ENCODE measurements at places on chromosomes 11 and 22.

GRCh38 chr22:43315687-43316217, 27.4 kb downstream of the SCUBE1 start:
- no peak for DNase-seq

DNA sequence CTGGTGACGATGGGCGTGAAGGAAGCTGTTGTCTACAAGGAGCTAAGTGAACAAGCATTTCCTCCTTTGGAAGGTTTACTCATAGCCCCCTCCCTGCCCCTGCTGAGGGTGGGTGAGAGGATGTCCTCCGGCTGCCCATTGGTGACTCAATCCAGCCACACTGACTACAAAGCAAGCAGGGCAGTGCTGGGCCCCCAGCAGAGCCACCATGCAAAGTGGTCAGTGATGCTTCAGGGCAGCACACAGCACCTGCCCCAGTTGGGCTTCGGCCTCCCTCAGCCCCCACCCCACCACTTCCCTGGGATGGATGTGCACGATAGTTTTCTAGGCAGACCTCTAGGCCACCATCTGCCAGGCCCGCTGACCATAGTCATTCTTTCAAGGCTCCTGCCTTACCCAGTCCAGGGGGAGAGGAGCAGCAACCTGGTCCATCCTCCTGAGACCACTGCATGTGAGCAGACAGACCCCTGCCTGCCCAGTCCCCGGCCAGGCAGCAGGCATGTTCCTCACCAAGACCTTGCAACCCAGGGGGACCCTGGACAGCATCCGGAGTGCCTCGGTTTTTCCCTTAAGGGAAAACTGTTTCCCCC, 125.1 kb downstream of the BCR start:
- DNase-seq, result no peak

GRCh38 chr11:75004215-75004614, 15.5 kb downstream of the NEU3 start:
- no peak for DNase-seq

DNA sequence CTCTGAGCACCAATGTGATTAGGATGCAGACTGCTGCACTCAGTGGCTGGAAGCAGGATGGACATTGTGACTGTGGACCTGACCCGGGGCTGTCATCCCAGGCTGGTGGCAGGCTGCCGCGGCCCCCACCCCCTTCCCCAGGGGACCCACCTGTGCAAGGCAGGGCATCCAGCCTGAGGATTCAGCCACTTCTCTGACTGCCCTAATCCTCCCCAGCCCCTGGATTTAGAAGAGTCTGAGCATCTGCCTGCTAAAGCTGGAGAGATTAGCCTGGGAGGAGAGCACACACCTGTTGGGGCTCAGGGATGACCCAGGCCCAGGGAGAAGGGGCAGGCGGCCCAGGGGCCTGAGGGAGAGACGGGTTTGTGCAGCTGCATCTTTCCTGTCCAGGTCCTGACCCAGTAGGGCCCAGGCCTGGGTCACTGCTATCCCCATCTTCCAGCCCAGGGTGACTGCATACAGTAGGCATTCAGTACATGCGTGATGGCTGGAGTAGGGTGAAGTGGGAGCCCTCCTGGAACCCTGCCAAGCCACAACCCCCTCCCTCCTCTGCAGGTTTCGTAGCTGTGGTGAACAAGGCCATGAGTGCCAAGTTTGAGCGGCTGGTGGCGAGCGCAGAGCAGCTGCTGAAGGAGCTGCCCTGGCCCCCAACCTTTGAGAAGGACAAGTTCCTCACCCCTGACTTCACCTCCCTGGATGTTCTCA, 12.1 kb downstream of the DPP3 start:
- no peak for DNase-seq

DNA sequence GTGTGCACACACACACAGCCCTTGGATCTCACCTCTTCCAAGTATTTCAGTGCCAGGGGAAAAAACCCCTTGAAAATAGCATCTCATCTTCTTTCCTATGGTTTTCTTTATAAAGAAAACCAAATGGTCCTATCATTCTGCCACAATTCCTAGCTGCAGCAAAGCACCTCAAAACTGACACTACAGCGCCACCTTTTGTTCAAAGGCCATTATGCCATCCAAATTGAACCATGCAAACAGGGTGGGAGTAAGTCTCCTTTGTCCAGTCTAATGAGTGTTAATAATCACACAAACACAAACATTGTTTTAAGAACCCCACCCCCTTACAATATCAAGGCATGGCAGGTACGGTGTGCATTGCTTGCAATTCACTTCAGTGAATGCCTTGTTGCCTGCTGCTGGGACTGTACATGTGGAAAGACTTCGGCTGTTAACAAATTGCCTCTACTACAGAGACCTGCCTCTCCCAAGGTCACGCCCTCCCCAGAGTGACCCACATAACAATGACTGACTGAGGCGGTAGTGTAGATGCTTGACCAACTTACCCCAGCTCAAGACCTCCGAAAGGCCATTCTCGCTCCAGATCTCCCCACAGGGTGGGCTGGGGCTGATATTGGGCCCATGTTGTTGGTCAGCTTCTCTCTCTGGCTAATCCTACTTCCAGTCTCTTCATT, 31.7 kb downstream of the FAM181B start:
- DNase-seq, result no peak

GRCh38 chr11:64789331-64790204, 11.2 kb upstream of the SF1 start:
- no peak for DNase-seq

DNA sequence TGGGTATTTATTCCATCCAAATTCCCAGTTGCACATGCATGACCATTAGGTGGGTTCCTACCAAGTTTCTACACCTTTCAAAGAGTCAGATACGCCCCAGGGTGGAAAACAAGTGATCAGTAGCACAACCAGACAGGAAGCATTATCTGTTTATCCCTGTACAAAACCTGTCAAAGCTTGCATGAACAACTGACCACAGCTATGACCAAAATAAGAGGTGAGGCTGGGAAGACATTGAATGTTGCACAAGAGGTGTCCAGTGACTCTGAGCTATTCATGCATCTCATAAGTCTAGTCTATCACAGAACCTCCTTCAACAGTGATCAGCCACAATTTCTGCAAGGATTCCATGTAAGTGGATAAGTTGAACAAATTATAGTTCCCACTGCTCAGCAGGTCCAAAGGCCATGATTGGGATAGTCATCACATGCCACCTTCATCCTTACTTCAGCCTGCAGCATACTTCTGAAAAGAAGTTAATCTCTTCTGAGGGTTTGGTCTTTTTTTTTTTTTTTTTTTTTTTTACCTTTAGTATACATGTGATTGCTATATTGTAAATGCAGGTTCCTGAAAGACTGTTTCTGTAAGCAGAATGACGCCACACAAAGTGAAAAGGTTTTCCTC, 28.0 kb upstream of the TMEM45B start:
- no peak for DNase-seq

GRCh38 chr22:45237065-45237990, 3.4 kb downstream of the KIAA0930 start:
- no peak for DNase-seq

DNA sequence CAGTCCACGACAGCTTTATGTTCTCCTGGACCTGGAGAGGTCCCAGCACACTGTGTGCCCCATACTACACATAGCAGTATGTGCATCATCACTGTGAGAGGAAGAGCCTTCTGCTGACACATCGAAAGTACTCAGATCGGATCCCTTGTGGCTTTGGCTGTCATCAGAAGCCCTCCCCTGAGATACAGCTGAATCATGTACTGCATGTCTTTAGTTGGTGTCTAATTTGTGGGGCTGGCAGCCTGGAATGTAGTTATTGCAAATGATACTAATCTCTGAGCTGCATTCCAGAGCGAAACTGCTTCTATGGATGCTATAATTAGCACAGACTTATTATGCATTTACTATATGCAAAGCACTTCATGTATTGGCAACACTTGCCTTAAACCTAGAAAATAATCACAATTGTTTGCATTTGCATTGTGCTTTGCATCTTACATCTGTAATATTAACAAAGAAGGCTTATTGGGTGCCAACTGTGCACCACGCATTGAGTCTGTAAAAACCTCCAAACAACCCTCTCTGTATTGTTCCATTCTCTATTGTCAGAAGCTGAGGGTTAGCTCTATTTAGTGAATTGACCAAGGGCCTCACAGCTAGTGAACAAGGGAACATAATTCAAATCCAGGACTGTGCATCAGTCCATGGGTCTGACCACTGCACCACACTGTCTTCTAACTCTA, 89.2 kb upstream of the CRTAM start:
- no peak for DNase-seq

DNA sequence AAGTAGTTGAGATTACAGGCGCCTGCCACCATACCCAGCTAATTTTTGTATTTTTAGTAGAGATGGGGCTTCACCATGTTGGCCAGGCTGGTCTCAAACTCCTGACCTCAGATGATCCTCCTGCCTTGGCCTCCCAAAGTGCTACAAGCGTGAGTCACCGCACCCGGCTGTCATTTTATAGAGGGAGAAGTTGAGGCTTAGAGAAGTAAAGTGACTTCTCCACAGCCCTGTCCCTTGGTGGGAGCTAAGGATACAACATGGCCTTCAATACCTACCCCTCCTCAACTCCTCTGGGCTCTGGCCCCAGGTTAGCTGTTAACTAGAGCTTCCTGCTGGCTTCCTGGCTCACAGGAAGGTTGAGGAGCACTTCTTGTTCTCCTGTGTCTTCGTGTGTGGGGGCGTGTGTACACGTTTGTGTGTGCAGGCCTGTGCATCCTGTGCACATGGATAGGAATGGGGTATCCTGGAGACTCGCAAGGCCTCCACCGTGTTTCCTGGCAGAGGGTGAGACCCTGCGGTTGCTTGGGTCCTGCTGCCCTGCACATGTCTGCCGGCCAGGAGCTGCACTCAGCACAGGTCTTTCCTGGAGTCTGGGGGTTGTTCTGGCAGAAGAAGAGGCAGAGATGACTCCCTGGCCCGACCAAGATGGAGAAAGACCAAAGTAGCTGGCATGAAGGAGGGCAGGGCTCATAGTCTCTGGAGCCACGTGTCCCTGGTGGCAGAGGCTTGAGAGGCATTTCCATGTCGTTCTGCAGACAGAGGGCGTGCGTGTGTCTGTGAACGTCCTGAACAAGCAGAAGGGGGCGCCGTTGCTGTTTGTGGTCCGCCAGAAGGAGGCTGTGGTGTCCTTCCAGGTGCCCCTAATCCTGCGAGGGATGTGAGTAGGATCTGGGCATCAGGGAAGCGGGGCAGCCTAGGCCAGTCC, 2.4 kb downstream of the SIDT2 start:
- DNase-seq, result peak; percentile 58

GRCh38 chr11:126101251-126101929, 38.7 kb upstream of the CDON start:
- DNase-seq, result no peak

- no peak for DNase-seq
Measured at GRCh38 chr11:27694992-27695391, 5.3 kb downstream of the BDNF start.
